Inflammatory macrophage treated with lipopolysaccharide for 1 hour (primary cell): ENCODE measurements at places on chromosomes 3 and 15.

DNA sequence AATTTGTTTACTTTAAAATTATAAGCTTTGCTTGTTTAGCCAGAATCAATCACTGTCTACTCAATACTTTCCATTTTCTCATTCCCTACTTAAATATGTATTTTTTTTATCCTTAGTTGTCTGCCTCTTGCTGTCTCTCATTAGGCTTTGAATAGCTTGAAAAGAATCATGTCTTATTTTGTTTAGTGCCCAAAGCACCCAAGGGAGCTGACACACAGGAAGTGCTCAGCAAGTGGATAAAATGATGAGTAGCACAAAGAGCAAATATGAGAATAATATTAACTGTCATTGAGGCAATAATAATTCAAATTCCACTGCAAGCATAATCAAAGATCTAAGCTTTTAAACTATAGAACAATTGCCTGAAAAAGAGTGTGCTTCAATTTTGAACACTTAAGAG is 19.0 kb upstream of the IL1RAP start:
- no peak for DNase-seq

DNA sequence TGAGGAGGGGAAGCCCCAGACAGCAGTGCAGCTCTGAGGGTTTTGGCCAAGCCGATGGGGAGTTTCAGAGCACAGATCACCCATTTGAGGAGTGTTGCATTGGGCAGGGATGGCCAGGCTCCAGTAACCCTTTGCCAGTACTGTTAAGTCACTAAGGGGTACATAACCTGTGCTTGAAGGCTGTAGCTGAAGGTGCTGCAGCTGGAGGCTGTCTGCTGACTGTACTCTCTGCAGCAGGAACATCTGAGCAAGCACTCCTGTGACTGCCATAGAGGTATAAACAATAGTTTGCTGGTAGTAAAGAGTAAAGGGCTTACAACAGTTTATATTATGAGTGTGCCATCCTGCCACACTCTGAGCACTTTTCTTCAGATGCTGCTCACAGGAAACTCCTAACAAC is 297.8 kb downstream of the EPHA3 start:
- DNase-seq: no peak

GRCh38 chr15:80171787-80172186 is 19.0 kb downstream of the FAH start:
- no peak for DNase-seq

- peak; percentile 43 for DNase-seq
Observed at GRCh38 chr3:113057117-113057516, 66.3 kb downstream of the GTPBP8 start.

DNA sequence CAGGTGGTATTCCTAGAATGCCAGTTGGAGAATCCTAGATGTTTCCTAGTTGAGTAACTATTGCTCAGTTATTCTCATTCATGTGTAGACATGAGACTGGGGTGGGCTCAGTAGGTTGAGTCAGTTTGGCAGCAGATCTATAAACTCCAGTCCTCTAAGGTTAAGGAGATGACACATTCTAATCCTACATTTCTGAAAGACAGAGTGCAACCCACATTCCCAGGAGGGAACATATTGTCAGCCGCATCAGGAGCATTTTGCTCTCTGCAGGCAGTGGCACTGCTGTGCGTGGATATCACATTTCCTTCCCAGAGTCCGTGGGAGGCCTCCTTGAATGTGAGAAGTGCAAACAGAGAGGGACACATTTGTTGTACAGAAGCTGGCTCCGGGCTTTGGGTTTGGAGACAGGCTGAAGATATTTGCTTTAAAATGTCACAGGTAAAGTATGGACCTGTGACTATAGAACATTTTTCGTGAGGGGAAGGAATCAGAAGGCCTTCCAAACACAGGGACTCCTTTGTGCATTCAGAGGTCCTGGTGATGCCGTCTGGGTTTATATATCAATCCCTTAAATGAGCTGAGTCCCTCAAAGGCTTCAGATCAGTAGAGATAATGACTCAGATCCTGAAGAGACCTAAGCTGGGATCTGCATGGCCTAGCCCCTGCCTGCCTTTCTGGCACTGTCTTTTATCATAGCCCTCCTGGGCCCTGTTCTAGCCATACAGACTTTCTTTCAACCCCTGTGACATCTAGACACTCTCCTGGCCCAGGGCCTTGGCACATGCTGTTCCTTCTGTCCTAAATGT is 156.5 kb downstream of the CADPS start:
- DNase-seq: no peak

DNA sequence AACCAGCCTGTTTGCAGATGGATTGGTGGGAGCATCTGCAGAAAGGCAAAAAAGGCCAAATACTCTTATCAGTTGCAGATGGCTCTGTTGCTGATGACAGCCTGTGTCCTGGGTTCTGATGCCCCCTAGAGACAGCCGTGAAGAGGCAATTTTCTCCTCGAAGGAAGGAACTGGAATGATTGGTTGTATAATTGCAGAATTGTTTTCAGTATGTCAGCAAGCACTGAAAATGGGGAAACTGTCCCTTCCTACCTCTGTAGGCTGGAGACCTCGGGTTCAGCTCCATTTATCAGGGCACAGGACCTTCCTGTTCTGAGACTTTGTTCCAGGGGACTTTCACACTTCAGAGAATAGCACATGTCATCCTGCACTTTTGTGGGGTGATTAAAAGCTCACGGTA is 103.0 kb downstream of the PGPEP1L start:
- peak; percentile 90 for DNase-seq

DNA sequence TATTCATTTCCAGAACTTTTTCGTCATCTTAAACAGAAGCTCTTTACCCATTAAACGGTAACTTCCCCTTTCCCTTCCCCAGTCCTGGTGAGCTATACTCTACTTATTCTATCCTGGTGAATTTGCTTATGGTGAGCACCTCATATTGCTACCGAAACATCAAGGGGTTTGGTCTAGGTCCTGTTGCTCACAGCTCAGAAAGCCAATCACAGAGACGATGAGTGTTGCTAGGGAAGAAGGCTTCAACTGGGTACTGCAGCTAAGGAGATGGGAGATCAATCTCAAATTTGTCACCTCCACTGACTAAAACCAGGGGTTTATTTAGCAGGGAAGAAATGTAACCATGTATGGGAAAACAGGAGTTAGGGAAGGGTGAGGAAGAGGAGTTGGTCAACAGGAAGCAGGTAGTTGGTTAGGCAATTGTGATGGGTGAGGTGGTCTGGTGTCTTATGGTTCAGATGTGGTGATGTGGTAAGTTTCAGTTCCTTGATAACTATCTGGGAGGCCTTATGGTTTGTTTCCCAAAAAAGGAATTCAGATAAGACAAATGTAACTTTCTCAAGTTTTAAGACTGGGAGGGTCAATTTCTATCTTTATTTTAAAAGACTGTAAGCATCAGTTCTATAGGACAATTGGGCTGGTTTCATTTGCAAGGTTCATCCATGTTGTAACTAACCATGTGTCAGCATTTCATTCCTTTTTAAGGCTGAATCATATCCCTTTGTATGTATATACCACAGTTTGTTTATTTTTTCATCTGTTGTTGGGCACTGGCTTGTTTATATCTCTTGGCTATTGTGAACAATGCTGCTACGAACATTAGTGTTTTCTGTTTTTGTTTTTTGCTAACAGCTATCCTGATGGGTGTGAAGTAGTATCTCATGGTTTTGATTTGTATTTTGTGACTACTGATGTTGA is 24.3 kb downstream of the ARHGAP11B start:
- DNase-seq: peak; percentile 10

DNA sequence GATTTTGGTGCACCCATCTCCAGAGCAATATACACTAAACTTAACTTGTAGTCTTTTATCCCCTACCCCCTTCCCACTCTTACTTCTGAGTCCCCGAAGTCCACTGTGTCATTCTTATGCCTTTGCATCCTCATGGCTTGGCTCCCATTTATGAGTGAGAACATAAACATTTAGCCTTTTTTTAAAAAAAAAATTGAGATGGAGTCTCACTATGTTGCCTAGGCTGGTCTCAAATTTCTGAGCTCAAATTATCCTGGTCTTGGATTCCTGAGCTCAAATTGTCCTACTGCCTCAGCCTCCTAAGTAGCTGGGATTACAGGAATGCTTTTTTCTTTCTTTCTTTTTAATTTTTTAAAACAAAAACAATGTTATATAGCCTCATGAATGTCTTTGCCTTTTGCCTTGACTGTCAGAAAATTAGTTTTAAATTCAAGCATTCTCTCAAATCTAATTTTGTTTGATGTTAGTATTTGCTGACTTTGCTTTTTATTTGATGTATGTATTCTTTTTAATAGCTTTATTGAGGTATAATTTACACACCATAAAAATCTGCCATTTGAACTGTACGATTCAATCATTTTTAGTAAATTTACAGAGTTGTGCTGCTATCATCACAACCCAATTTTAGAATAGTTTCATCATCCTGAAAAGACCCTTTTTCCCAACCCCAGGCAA is 46.9 kb downstream of the NFKBIZ start:
- DNase-seq: no peak

GRCh38 chr15:65837301-65838294 is 31.7 kb upstream of the RAB11A start:
- peak; percentile 72 for DNase-seq

DNA sequence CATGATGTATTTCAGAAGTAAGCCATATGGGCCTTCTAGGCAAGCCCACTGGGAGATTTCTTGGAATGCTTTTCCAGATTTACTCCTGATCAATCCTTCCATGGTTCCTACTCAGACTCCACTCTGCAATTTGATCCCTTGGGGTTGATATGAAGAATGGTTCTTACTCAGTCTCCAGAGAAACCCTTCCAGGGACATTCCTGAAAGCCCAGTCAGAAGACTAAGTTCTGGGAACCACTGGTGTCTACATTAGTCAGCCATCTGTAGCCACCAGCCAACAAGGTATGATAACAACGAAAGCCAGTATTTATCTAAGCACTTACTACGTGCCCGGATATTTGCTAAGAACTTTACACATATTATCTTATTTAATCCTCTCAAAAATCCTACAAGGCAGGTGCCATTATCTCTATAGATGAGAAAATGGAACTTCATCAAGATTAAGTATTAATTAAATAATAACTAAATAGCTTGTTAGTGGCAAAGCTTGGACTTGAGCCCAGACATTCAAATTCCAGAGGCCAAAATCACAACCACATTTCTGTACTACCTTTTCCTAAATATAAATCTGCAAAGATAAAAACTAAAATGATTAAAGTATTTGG is 32.7 kb downstream of the ZNF385D start:
- DNase-seq: no peak

- DNase-seq: peak; percentile 69
Observed at GRCh38 chr15:31439328-31439727, 112.7 kb downstream of the KLF13 start.

DNA sequence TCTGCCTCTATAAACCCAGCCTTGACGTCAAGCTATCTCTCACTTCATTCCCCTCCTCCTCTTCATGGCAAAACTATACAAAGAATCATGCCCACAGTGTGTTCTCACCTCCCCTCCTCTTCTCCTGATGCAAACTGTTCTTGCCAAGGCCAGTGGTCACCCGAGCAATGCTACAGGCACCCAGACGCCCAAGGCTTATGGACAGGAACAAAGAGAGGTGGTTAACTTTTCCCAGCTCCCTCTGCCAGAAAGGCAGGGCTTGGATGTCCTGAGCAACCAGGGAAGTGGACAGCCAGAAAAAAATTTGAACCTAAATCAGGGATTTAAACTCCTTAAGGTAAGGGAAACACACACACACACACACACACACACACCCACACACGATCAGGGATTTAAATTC is 5.1 kb downstream of the SLC41A3 start:
- no peak for DNase-seq

- no peak for DNase-seq
Observed at GRCh38 chr3:114942773-114943172, 204.3 kb downstream of the ZBTB20 start.

- DNase-seq: peak; percentile 95
Observed at GRCh38 chr3:180989291-180990163, at the start of gene DNAJC19. DNAJC19 (minus strand) TSS chr3:180989736; CDS start chr3:180989602, 134 bp downstream.

DNA sequence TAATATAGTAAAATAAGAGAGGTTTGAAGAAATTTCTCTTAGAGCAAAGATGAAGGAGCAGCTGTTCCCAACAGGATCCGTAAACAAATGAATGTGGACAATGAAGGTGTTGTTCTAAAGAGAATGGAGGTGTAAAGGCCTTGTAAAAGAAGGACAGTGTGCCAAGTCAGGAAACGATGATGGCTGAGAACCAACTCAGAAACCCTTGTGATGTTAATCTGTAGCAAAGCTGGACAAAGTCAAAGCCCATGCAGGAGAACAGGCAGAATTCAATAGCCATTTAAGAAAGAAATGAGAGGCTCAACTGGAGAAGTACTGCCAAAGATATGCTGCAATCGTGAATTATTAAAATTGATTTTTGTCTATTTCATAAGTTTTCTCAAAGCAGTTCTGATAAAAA is 192.2 kb downstream of the MBNL1 start:
- no peak for DNase-seq

DNA sequence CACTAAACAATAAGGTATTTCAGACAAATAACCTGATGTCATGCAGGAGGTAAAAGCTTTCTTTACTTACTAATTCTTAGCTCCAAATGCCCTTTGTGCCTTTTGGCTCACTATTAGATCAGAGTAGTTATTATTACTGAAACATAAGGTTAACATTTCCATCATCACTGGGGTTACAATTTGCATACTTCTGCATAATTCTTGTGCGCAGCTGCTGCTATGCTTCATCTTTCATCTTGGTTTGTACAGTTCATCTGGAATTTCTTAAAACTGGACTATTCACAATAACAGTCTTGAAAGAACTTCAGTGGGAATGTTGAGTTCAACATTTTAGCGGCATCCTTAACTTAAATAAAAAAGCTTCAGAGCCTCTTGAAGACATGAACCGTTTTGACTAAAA is 383.2 kb upstream of the ADAMTS9 start:
- DNase-seq: no peak

GRCh38 chr15:74201710-74202420 is 722 bp downstream of the STRA6 start:
- no peak for DNase-seq

- peak; percentile 88 for DNase-seq
Observed at GRCh38 chr3:13280811-13281506, 139.2 kb downstream of the NUP210 start.
